ENCODE measurements at places on chromosomes 1 and 21. TPM values are rescaled to one million over a fixed set of nuclear protein-coding genes. Genes with fewer than 3 reads are reported as not detected.
A peak's percentile ranks its signal among the peaks of the same experiment; 100 is the strongest.

- no peak for DNase-seq
Observed at GRCh38 chr1:16006552-16007485, 2.8 kb downstream of the SRARP start.

DNA sequence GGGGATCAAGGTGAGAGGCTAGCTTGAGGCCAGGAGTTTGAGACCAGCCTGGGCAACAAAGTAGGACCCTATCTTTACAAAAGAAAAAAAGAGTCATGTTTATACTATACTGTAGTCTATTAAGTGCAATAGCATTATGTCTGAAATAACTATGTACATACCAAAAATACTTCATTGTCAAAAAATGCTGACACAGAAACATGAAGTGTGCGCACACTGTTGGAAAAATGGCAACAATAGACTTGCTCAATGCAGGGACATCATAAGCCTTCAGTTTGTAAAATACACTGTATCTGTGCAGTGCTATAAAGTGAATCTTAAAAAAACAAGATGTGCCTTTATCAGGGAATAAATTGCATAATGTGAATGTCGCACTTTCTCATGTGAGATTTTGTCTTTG is 14.1 kb upstream of the NID1 start:
- no peak for DNase-seq

The APH1A gene
- 156 TPM for total RNA-seq

The TAS1R1 gene
- not detected for total RNA-seq

GRCh38 chr1:30479575-30479974 is 243.8 kb downstream of the MATN1 start:
- DNase-seq, result no peak

The COL9A2 gene
- 2.0 TPM for total RNA-seq

DNA sequence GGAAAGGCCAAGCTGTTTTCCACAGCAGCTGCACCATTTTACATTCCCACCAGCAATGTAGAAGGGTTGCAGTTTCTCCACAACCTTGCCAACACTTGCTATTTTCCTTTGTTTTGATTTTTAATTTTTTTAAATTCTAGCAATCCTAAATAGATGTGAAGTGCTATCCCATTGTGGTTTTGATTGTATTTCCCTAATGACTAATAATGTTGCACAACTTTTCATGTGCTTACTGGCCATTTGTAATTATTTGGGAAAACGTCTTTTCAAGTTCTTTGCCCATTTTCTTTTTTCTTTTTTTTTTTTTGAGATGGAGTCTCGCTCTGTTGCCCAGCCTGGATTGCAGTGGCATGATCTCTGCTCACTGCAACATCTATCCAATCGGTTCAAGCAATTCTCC is 53.9 kb downstream of the VCAM1 start:
- no peak for DNase-seq

GRCh38 chr1:27038020-27038419 is 25.4 kb upstream of the TENT5B start:
- no peak for DNase-seq

DNA sequence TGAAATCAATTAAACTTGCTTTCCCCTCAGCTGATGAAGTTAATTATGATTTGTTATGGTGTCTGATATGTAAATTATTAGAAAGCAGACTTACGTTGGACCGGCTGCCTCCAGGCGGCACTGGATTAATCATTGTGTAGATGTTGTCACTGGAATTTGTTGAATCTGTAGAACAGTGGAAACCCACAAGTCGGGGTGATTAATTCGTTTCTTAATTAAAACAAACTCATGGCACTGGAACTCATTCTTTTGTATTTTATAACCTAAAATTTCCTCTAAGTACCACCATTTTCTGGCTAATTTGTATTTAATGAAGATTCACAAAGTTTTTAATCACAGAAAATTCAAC is 39.0 kb downstream of the MRPL37 start:
- DNase-seq, result no peak

GRCh38 chr1:73637264-73637663 is 560.7 kb downstream of the LRRIQ3 start:
- DNase-seq, result no peak

The BRINP3 gene
- not detected for total RNA-seq

DNA sequence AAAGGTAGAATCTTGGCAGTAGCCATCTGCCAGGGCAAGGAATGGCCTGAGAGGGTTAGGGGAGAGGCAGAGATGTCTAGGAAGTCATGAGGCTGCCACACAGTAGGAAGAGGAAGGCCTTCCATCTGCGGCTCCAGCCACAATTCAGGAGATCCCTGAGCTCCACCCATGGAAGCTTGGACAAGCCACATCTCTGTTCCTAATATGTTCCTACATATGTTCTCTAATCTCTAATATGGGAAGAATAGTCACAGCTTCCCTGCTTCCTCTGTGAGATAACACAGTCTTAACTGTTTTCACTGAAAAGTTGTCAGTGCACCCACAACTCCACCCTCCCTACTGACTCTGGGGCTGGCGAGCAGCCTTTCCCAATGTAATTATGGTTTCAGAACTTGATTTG is 109.5 kb downstream of the CDC7 start:
- DNase-seq, result no peak

The SOX13 gene
- total RNA-seq, result 0.86 TPM

DNA sequence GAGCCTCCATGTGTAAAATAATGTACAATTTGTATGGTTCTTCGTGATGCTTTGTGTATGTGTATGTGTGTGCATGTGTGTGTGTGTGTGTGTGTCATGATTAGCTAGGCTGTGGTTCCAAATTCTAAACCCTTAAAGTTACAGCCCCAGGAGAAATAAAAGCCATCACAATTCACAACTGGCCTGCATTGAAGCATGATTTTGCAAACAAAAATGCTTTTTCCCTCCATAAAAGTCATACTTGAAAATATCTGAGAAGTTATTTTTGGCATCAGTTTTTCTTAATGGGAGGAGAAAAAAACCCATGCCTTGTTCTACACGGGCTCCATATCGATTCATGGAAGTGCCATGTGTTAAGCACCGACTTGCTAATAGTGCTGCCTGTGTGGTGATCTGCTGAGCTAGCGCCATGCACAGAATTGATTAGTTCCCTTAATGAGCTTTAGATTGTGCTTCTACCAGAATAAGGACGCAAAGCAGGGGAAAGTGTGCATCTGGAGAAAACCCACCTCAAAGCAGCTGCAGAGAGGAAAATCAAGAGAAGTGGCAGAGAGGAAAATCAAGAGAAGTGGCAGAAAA is 207.3 kb downstream of the DSCAM start:
- DNase-seq, result no peak

- DNase-seq, result no peak
Observed at GRCh38 chr1:68571454-68572235, 74.8 kb upstream of the DEPDC1 start.

The REN gene
- not detected for total RNA-seq

DNA sequence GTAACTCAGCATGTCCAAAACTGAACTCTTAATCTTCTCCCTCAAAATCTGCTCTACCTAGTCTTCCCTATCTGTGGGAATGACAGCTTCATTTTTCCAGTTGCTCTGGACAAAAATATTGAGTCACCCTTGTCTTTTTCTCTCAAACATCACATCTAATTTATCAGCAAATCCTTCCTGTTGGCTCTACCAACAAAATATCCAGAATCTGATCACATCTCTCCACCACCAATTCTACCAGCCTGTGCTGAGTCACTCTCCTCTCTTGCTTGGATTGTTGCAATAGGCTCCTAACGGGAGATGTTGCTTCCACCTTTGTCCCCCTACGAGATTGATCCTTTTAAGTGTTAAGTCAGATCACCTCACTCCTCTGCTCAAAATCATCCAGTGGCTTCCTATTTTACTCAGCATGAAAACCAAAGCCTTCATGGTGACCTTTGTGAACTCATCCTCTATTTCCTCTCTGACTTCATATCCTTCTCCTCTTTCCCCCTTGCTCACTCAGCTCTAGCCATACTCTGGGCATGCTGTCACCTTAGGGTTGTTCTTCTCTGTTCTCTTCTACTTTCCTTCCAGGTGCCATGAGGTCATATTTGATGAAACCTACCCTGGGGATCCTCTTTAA is 21.5 kb upstream of the SMYD2 start:
- DNase-seq, result no peak

- DNase-seq, result no peak
Observed at GRCh38 chr21:38984568-38984967, 178.8 kb downstream of the ETS2 start.

GRCh38 chr1:22131875-22132486 is 10.9 kb downstream of the WNT4 start:
- peak; percentile 37 for DNase-seq

GRCh38 chr1:40313958-40314720 is 2.9 kb downstream of the COL9A2 start:
- no peak for DNase-seq

- no peak for DNase-seq
Observed at GRCh38 chr1:5515501-5515900, 476.7 kb downstream of the NPHP4 start.

DNA sequence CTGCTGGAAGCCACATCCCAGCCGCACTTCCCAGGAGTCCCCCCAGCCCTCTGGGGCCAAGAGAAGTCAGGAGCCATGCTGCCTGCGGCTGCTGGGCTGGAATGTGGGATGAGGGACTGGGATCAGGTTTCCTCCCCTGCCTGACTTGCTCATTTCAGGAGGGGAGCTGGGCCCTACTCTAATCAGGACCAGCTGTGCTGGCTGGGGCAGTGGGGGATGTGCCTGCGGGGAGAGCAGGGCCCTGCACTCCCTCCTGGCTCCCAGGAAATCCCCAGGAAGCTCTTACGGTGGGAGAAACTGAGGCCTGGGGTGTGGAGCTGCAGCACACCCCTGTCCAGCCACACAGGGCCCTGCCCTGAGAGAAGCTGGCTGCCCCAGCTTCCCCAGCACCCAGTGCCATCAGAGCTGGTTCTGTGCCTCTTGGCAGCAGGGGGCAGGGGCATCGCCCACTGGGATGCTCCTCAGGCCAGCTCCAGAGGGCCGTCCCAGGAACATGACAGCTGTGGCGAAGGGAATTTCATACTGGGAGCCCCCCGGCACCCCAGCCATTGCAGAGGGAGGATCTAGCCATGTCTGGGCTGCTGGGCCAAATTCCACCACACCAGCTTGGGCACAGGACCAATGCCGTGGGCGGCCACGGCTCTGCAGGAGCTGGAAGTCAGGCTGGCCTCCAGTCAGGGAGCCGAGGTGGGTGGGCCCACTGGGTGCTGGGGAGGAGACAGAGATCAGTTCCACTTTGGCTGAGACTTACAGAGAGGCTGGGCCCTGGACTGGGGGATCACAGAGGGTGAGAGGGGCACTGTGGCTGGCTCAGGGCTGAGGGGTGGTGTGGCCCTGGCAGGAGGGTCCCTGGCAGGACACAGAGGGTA is 21.3 kb upstream of the PRSS38 start:
- DNase-seq, result peak; percentile 99

GRCh38 chr1:36776948-36777831 is 257.1 kb downstream of the GRIK3 start:
- no peak for DNase-seq

- DNase-seq, result peak; percentile 92
Observed at GRCh38 chr1:10510520-10511493, 36.1 kb downstream of the PEX14 start.

- DNase-seq, result no peak
Observed at GRCh38 chr1:42259059-42259738, 75.8 kb downstream of the FOXJ3 start.

DNA sequence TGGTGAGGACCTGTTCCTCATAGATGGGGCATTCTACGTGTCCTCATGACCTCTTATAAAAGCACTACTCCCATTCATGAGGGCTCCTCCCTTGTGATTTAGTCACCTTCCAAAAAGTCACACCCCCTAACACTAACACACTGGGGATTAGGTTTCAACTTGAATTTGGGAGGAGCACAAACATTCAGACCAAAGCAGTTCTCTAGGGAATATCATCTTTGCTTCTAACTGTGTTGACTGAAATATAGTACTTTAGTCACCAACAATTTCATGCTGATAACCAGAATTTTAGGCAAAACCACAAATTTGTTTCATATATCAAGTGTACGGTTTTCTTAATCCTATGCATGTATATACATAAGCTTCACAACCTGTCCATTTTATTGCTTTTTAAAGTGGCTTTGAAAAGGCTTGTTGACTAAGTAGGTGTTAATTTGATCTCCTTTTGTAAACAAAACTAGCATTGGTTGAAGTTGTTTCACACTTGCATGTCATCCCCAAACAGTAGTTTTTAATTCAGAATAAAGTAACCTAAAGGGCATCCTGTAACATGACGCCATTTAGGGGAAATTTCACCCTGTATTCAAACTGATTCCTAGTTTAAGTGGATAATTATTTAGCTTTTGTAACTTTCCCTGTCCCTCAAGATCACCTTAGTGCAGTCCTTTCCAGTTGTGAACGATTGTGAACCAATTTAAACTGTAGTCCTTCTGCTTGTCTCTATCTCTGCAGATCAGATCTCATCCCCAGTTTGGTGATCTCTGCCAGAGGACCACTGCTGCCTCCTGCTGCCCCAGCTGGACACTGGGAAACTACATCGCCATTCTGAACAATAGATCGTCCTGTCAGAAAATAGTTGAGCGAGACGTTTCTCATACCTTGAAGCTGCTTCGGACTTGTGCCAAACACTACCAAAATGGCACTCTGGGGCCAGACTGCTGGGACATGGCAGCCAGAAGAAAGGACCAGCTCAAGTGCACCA is 141.1 kb downstream of the TLR5 start:
- no peak for DNase-seq

The CAMK1G gene
- total RNA-seq, result not detected

- DNase-seq, result no peak
Observed at GRCh38 chr1:26367441-26367840, 5.1 kb downstream of the ZNF683 start.

The AK4 gene
- total RNA-seq, result 1.5 TPM

The AUNIP gene
- 10.3 TPM for total RNA-seq

DNA sequence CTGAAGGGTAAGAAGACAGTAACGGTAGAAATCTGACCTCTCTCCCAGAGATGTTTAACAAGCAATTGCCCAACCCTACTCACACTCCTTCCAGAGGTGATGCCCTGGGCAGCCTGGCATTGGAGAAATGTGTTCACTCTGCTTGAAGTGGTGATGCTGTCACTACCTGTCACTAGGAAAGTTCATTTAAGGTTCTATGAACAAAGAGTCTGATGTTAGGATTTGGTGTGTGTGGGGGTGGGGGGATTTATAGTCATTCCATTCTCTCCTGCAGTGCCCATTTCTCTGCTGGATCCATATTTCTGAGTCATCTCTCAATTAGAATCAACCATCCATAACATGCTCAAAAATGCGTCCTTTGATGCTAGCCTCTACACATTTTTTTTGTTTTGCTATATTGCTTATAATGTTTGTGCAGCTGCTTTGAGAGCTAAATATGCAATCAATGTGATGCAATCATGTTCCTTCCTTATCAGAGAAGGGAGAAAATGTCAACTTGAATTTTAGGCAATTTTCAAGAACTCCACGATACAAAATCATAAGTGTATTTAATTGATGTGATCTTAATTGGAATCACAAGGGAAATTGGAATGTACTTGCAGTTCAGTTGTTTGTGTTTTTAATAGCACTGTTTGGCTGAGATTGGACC is 173.9 kb downstream of the DUSP10 start:
- no peak for DNase-seq

GRCh38 chr1:197696372-197696771 is 78.9 kb downstream of the DENND1B start:
- no peak for DNase-seq

The ARTN gene
- total RNA-seq, result not detected

The INTS11 gene
- 55.9 TPM for total RNA-seq
